Skeletal muscle cell (primary cell): ENCODE measurements at places on chromosomes 2 and 18.

GRCh38 chr2:43676322-43677050 lies at the start of gene C1GALT1C1L:
Gene C1GALT1C1L, minus strand, starts transcription at chr2:43676429. Its CDS starts 107 bp downstream, at chr2:43676322.
- peak; percentile 18 for DNase-seq

- DNase-seq, result no peak
Measured at GRCh38 chr2:163768881-163769695, 33.3 kb upstream of the FIGN start.

DNA sequence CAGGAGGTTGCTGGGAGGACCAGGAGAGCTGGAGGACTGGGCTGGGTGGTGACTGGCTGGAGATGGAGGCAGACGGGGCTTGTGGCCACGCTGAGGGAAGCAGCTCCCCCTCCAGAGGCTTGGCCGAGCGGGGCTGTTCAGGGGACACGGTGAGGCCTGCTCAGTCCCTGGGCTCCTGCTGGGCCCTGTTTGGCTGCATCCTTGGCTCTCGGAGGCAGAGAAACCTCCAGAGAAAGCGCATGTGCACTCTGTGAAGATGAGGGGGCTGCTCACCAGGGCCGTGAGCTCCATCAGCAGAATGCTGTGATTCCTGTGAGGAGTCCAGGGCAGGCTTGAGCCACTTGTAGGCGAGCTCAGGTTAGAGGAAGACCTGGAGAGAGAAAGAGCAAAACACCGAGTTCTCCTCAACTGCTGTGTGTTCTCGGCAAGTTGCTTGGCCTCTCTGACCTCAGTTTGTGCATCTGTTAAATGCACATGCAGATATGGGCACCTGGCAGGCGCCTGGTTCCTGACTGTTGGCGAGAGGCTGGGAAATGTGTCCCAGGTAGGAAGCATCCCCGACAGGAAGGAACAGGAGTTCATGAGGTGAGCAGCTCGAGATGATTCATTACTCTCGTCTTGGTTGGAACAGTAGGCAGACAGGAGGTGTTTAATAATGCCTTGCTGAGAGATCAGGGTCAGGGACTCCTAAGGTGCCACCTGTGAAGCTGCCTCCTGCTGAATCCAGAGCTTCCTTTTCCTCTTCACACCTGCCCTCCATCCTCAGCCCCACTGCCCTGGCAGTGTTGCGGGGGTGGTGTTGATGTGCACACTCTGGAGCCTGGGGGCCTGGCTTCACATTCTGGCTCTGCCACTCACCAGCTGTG lies 941 bp downstream of the ZAP70 start:
- no peak for DNase-seq

DNA sequence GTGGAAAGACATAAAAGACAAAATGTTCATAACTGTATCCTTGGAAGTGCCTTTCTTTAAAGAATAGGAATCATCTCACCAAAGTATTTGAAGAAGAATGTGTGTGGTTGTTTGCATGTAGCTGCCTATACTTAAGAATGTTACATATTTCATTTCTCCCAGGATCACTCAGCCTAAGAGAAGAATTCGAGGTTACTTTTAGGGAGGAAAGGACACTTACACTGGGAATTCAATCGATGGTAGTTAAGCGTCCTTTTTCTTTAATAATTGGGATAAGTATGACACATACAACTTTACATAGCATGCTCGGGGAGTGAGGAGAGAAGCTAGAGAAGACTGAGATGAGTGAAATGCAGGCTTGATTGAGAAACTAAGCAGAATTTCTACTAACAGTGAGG lies 22.0 kb upstream of the CYP1B1 start:
- no peak for DNase-seq

- DNase-seq, result no peak
Measured at GRCh38 chr18:6781142-6781714, 51.7 kb downstream of the ARHGAP28 start.
